ENCODE measurements at places on chromosomes 4 and X.
A peak's percentile ranks its signal among the peaks of the same experiment; 100 is the strongest.

- no peak for DNase-seq
These were observed 23.1 kb upstream of the DHRSX start for GRCh38 chrX:2523911-2524310.

DNA sequence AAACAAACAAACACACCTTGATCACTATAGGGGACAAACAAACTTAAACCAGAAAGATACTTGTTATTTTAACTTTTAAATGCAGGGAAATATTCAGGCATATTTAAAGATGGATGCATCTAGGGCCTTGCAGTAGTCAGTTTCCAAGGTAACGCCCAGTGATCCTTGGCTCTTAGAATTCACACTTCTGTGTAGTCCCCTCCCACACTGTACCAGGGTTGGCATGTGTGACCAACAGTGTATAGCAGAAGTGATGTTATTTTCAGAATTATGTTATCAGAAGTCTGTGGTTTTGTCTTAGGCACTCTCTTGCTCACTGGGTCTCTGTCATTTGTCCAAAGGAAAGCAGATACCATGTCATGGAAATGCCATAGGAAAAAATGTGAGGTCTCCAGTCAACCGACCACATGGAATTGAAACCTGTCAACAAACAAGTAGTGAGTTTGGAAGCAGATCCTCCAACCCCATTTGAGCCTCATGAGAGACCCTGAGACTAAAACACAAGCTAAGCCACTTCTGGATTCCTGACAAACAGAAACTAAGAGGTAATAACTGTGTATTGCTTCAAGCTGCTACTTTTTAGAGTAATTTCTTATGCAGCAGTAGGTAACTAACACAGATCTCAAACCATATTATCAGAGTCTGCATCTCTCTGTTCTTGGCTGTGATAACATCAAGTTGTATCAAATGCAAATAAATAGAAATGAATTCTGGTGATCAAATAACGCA, 670.3 kb downstream of the KCTD8 start:
- DNase-seq: no peak

DNA sequence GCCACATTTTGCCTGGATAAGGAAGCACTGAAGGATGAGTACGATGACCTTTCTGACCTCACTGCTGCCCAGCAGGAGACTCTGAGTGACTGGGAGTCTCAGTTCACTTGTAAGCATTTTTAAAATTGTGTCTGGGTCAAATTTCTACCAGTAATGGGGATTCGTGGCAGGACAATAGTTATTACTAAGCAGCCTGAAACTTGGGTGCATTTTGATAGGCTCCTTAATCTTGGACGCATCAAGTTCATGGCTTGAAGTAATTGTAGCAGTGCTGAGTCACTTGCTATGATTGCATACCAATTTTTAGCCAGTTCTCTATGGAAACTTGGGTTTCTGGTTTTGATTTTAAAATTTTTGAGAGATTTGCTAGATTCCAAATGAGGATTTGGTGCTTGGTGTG, 4.3 kb downstream of the PGRMC1 start:
- DNase-seq: peak; percentile 50

GRCh38 chrX:386239-386767, 404 bp downstream of the PPP2R3B start:
- peak; percentile 22 for DNase-seq

- peak; percentile 10 for DNase-seq
These were observed 53.9 kb upstream of the HEPH start for GRCh38 chrX:66110112-66110511.

GRCh38 chrX:275967-276580, 5.1 kb upstream of the PLCXD1 start:
- peak; percentile 79 for DNase-seq

DNA sequence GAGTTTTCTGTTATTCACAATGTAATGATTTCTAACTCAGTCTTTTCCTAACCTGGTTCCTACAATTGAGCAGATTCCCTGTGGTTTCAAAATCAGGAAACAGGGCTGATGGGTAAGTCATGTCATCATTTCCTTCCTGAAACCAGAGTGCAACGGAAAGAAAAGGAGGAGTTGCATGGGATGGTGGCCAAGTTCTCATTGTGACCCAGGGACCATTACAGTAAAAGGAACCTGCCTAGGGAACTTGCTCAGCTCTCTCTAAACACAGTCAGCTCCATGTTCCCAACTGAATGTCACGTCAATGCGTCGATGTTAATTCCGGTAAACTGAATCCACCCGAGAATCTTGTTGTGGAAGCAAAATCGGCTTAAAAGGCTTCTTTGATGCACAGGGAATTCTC, 51.2 kb downstream of the LGI2 start:
- DNase-seq: peak; percentile 92

Measured in muscle of leg (tissue), 16 donors.